Neuronal stem cell (in vitro differentiated cells): ENCODE measurements at places on chromosomes 7 and 10.
A peak's percentile ranks its signal among the peaks of the same experiment; 100 is the strongest.

DNA sequence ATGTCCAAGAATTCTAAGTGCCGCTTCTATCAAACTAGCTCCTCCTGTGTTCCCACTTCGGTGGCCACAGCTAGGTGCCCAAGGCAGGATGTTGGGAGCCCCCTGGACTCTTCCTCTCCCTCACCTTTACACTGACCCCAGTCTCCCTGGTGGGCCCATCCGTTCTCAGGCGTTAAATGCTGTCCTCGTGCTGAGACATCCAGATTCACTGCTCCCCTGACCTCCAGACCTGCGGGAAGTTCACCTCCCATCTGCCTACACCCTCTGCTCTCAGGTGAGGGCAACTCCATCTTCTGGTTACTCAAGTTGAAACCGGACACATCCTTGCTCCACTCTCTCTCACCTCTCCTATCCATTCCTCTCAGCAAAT, 114.3 kb downstream of the ARHGAP22 start:
- no peak overlapping the region for H3K4me3 ChIP-seq
- H3K4me1 ChIP-seq: no peaks in the 10 kb centered on the region
- no peak overlapping the region for H3K27ac ChIP-seq
- H3K36me3 ChIP-seq: no peaks in the 10 kb centered on the region
- DNase-seq: no peak

GRCh38 chr7:39086638-39087360, 109.1 kb downstream of the POU6F2 start:
- DNase-seq: no peak
- no peak overlapping the region for H3K4me3 ChIP-seq
- no peaks in the 10 kb centered on the region for H3K27me3 ChIP-seq

DNA sequence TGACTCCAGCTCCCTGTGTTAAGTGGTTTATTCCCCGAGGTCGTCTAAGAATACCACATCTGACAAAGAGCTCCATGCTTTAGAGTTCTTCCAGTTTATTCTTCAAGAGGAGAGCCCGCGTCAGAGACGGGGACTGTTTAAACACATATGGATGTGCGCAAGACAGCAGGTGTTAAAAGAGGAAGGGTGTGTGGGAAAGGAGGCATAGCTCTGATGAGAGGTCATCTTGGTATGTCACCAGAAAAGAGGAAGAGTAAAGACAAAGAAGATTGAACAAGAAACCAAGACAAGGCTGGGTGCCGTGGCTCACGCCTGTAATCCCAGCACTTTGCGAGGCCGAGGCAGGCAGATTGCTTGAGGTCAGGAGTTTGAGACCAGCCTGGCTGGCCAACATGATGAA, 258.7 kb downstream of the CCDC3 start:
- H3K4me3 ChIP-seq: no peak overlapping the region
- no peak overlapping the region for H3K27ac ChIP-seq
- H3K36me3 ChIP-seq: no peaks in the 10 kb centered on the region
- H3K4me1 ChIP-seq: peaks cover 1% of the 10 kb centered on the region

GRCh38 chr7:29917641-29918040, 72.0 kb downstream of the SCRN1 start:
- no peak overlapping the region for H3K4me3 ChIP-seq
- no peaks in the 10 kb centered on the region for H3K4me1 ChIP-seq
- H3K27ac ChIP-seq: no peak overlapping the region
- DNase-seq: no peak
- no peaks in the 10 kb centered on the region for H3K27me3 ChIP-seq

- DNase-seq: no peak
- no peak overlapping the region for H3K27ac ChIP-seq
- H3K36me3 ChIP-seq: peaks cover 7% of the 10 kb centered on the region
- peak overlapping the region; percentile 22 for H3K4me3 ChIP-seq
- H3K27me3 ChIP-seq: no peaks in the 10 kb centered on the region
Observed at GRCh38 chr10:46546591-46547540, 9.6 kb downstream of the GPRIN2 start.

DNA sequence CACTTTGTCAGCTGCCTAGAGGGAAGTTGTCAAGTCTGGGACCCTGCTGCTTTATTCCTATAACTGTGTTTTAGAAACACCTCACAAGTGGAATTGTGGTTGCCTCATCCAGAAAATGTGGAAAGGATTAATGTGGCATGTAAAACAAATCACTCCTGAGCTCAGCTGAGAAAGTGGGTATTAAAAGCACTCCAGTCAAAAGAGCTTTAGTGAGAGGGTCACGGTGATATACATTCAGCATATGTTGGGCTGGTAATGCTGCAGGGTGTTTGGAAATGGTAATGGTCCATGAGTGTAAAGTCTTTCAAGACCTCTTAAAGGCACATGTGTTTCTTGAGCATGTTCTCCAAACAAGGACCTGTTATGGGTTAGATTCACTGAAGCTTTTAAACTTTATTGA, 318.2 kb upstream of the MEOX2 start:
- no peaks in the 10 kb centered on the region for H3K4me1 ChIP-seq
- no peak overlapping the region for H3K27ac ChIP-seq
- DNase-seq: no peak
- no peak overlapping the region for H3K4me3 ChIP-seq
- H3K36me3 ChIP-seq: no peaks in the 10 kb centered on the region
- H3K27me3 ChIP-seq: no peaks in the 10 kb centered on the region

- no peaks in the 10 kb centered on the region for H3K4me1 ChIP-seq
Observed at GRCh38 chr10:125691160-125691981, 8.4 kb upstream of the TEX36 start.

DNA sequence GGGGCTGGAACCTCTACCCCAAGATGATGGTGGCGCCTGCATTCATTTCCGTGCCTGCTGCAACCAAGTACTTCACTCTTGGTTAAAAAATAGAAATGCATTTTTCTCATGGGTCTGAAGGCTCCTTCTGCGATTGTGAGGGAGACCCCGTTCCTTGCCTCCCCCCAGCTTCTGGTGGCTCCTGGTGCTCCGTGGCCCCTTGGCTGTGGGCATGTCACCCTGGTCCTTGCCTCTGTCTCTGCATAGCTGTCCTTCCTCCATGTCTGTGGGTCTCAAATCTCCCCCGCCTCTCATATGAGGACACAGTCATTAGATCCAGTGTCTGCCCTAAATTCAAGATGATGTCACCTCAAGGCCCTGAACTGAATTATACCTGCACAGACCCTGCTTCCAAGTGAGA, 317.9 kb downstream of the TCERG1L start:
- no peaks in the 10 kb centered on the region for H3K4me1 ChIP-seq
- H3K36me3 ChIP-seq: no peaks in the 10 kb centered on the region
- H3K27me3 ChIP-seq: no peaks in the 10 kb centered on the region
- no peak overlapping the region for H3K27ac ChIP-seq
- H3K4me3 ChIP-seq: no peak overlapping the region
- no peak for DNase-seq
